GM13976 (cell line): ENCODE measurements at places on chromosomes 4 and X.

DNA sequence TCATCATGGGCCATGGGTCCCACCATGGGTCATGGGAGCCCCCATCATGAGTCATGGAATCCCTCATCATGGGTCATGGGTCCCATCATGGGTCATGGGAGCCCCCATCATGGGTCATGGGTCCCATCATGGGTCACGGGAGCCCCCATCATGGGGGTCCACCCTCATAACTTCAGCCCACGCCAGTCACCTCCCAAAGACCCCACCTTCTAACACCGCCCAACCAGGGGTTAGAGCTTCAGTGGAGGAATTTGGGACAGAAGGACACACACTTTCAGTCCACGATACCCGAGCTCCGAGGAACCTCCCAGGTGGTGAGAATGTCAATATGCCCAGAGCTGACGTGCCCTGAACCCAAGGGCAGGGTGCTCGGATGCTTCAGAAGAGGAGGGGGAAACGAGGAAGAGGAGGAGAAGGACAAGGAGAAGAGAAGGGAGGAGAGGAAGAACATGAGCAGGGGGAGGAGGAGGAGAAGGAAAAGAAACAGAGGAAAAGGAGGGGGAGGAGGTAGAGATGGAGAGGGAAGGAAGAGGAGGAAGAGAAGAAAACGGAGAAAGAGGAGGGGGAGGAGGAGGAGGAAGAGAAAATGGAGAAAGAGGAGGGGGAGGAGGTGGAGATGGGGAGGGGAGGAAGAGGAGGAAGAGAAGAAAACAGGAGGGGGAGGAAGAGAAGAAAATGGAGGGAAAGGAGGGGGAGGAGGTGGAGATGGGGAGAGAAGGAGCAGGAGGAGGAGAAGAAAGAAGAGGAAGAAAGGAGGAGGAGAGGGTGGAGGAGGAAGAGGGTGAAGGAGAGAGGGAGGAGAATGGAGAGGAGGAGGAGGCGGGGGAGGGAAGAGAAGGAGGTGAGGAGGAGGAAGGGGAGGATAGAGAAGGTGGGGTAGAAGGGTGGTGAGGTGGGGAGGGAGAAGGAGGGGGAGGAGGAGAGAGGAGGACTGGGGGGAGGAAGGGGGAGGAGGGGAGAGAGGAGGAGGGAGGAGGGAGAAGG, 17.7 kb downstream of the IL3RA start:
- DNase-seq: peak; percentile 10

- no peak for DNase-seq
These were observed 127.8 kb upstream of the ANXA3 start for GRCh38 chr4:78423790-78424189.

DNA sequence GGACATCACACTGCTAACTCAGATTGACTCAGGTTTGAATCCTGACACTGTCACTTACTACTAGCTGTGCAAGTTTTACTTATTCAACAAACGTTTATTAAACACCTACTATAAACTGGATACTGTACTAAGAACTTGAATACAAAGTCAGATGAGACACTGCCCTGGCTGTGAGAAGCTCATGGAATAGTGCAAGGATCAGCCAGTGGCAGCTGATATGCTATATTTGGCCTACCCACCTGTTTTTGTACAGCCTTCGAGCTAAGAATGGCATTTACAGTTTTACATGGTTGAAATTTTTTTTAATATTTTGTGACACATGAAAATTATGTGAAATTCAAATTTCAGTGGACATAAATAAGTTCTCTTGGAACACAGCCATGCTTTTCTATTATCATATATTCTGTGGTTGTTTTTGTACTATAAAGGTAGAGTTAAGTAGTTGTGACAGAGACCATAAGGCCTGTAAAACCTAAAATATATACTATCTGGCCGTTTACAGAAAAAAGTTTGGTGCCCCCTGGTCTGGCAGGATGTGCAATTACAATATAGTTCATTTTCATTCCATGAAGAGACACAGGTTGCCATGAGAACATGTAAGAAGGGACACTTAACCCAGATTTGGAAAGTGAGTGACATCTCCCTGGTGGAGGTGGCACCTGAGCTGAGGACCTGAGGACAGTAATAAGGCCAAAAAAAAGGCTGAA, 3.4 kb upstream of the SEC24D start:
- DNase-seq: no peak

DNA sequence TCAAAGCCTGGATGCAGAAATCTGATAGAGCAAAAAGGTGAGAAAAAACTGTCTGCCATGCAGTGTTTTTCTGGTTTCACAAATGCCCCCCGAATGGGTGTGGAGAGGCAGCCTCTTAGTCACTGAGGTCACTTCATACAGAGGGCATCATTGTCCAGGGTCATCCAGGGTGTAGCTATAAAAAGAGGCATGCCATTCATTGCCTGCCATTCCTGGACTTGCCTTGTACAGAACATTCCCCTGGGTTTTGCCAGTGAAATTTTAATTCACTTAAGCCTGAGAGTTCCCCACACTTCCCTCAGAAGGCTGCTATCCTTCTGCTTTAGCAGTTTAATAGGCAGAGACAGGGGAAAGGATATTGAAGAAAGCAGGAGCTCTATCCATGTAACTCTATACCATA, 230.3 kb downstream of the UNC5C start:
- DNase-seq: no peak

GRCh38 chr4:6404611-6405396, 67.6 kb downstream of the PPP2R2C start:
- no peak for DNase-seq

- no peak for DNase-seq
These were observed 20.6 kb downstream of the CCNQ start for GRCh38 chrX:153578200-153578835.

- no peak for DNase-seq
These were observed 144.5 kb upstream of the DIAPH2 start for GRCh38 chrX:96540111-96540631.
